CD4-positive, alpha-beta T cell treated with Interleukin-15 for 1 hour (primary cell): ENCODE measurements at places on chromosomes 11 and 22.

DNA sequence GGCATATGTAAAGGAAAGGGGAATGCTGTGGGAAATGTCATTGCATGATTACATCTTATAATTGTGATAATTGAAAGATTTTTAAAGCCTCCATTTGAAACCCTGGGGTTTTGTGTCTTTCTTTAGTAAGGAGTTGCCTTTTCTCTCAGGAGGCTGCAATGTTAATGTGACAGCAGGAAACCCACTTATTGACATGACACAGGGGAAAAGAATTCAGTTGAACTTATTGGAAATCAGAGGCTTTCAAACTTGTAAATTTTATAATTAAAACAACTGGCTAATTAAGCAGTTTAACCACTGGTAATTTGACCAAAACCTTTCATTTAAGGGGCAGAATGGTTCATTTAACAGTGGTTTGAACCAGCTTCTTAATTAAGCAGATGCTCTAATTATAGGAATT lies 31.2 kb downstream of the MRPL48 start:
- DNase-seq: no peak

- DNase-seq: peak; percentile 81
Observed at GRCh38 chr11:119094816-119095065, 6.9 kb downstream of the DPAGT1 start.

DNA sequence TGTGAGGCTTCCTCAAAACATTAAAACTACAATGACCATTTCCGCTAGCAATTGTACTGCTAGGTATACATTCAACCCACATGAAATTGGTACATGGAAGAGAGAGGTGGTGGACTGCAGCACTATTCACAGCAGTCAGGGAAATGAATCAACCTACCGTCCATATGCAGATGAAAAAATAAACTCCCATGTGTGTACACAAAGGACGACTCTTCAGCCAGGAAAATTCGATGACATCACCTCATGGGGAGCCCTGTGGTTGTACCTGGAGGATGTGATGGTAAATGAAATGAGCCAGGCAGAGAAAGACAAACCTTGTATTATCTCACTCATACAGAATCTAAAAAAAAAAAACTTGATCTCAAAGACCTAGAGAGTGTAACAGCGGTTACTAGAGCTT lies 23.3 kb downstream of the RFPL3 start:
- DNase-seq: no peak

GRCh38 chr22:43118024-43118849 lies 7.7 kb downstream of the BIK start:
- no peak for DNase-seq

DNA sequence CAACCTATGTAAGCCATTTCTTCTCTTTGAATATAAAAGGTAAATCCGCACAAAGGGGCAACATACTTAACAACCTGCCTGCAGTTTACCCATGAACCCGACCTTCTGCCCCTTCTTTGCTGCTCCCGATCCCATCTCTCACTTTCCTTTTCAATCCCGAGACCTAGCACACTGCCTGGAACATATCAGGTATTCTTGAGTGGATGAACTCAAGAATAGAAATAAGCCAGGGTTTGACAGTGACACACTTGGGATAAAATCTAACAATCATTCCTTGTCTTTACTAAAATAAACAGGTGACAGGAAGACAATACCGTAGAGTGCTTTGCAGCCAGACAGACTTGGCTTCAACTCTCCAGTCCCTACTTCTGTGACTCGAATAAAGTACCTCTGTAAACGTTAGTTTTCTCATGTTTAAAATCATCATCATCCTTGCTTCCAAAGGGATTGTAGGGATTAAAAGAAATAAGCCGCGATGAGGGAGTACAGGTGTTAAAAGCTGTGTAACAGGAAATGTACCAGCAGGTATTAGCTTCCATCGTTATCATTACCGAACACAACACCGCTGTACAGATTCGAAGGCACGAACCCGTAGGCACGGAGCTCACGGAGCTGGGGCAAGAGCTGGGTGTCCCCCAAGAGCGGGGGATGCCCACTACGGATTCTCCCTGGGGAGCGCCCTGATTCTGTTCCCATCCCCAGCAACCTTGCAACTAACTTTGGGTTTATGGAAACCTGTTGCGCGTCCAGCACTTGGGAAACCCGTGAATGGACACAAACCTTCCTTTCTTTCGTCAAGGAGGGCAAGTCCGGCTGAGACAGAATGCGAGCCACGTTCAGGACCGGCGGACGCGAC lies 720 bp downstream of the UFD1 start:
- no peak for DNase-seq

GRCh38 chr11:66692871-66693331 lies 15.2 kb upstream of the RBM4B start:
- no peak for DNase-seq

DNA sequence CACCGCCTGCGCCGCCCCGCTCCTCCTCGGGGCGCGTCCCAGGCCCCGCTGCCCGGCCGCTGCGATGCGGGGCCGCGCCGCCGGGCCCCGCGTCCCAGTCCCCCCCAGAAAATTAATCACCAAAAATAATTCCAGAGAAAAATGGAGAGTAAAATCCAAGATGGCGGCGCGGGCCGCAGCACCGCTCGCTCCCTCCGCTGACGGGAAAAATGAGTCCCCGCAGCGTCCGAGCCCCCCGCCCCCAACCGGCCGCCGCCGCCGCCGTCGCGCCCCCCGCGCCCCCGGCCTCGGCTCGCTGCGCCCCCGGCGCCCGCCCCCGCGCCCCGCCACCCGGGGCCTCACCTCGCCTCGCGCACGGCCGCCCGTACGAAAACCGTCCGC lies at the start of gene KMT5B:
Gene KMT5B, minus strand, starts transcription at position 162 of the 381 bp plus-strand sequence. CDS start 23,220 bp downstream, outside the sequence.
- DNase-seq: peak; percentile 29

GRCh38 chr11:122724520-122724919 lies 69.0 kb downstream of the UBASH3B start:
- DNase-seq: no peak

GRCh38 chr22:31488988-31489617 lies 539 bp downstream of the EIF4ENIF1 start:
- no peak for DNase-seq

DNA sequence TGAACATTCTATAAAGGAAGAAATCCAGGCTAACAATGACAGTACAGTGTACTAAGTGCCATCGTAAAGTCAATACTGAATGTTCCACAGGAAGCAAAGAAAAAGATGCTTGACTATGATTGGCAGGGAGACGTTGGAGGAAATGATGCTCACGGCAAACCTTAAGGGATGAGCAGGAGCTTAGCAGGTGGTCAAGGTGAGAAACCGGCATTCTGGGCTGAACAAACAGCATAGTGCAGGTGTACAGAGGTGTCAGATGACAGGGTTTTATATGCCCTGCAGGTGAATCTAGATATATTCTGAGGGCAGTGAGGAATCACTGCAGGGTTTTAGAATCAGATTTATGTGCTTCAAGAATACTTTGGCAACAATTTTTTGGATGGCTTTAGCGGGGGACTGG lies 85.3 kb upstream of the HEPHL1 start:
- no peak for DNase-seq
